ENCODE measurements at places on chromosomes 6 and 20.

DNA sequence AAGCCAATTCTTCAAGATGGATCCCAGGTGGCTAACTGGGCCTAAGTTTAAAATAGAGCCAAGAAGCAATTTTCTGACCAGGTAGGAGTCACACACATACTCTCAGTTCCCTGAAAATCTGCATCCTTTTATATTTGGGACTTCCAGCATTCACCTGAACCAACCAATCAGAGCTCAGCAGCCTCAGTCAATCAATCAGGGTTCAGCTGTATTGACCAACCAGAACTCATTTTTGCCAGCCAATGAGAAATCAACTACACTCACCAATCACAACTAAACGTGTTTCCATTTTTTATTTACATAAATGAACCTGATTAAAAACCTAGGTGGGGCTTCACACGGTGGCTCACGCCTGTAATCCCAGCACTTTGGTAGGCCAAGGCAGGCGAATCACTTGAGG lies 37.5 kb downstream of the SLC17A4 start:
- DNase-seq: no peak

GRCh38 chr6:24321538-24322162 lies 36.2 kb downstream of the DCDC2 start:
- no peak for DNase-seq

DNA sequence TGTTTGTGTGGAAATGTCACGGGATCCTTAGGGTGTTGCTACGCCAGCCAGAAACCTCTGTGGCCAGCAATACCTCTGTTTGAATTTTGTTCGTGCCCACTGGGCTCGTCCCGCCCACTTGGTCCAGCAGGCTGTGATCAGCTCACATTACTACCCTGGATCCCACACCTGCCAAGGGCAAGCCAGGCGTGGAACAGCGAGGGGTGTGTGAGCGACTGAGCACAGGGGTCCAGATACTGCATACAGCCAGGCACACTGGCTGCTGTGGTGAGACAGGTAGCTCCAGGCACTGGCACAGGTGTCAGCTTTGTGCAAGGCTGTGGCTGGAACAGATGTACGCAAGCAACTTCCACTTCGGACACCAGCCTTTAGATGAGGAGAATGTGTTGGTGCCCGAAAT lies 718.9 kb downstream of the EPHA7 start:
- DNase-seq: no peak

DNA sequence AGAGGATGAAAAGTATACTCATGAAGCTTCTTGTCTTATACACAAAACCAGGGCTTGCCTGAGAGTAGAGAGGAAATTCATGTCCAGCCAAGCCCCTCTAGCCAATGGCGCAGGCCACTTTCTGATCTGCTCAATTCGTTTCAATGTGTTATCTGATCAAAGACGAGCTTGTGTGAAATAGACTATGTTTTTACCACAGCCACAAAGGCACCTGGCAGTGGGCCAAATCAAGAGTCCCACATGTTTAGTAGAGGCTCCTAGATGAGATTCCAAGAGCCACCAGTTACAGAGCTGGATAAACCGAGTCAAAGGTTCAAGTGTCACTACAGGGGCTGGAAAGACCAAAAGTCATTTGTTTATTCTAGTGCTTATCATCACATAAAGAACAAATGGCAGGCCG lies 34.9 kb downstream of the GPLD1 start:
- no peak for DNase-seq

DNA sequence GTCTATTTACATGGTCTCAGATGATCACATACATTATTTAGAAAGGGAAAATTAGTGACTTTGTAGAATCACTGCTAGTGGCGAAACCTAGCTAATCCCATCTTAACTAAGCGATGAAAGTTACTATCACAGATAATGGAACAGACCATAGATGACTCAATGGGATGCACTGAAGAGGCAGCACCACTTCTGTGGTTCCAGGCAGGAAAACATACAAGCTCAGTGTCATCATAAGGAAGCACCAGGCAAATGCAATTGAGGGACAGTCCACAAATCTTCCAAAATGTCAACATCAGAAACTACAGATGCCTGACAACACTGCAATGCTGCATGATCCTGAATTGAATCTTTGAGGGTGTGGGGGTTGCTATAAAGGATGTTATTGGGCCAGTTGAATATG lies 15.9 kb upstream of the SNAI1 start:
- DNase-seq: no peak

GRCh38 chr6:162151021-162151665 lies 576.4 kb downstream of the PRKN start:
- DNase-seq: no peak

DNA sequence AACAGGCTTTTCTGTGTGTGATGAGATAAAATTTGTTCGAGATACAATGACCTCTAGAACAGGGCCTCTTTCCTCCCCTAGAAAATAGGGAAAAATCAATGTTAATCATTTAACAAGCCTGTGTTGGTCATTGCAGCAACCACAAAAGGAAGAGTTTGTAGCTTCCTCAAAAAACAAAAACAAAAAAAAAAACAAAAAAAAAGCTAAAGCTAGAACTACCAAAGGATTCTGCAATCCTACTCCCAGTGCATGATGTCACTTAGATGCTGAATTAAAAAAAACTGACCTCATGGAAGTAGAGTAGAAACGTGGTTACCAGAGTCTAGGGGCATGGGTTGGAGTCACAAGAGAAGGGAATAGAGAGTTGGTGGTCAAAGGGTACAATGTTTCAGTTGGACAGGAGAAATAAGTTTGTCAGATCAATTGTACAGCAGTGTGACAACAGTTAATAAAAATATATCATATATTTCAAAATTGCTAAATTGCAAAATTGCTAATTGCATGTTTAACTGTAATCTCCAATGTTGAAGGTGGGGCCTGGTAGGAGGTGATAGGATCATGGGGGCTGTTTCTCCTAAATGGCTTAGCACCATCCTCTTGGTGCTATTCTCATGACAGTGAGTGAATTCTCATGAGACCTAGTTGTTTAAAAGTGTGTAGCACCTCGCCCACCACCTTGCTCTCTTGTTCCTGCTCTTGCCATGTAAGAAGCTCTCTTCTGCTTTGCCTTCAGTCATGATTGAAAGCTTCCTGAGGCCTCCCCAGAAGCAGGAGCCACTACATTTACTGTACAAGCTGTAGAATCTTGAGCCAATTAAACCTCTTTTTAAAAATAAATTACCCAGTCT lies 163.4 kb upstream of the SIM1 start:
- no peak for DNase-seq

DNA sequence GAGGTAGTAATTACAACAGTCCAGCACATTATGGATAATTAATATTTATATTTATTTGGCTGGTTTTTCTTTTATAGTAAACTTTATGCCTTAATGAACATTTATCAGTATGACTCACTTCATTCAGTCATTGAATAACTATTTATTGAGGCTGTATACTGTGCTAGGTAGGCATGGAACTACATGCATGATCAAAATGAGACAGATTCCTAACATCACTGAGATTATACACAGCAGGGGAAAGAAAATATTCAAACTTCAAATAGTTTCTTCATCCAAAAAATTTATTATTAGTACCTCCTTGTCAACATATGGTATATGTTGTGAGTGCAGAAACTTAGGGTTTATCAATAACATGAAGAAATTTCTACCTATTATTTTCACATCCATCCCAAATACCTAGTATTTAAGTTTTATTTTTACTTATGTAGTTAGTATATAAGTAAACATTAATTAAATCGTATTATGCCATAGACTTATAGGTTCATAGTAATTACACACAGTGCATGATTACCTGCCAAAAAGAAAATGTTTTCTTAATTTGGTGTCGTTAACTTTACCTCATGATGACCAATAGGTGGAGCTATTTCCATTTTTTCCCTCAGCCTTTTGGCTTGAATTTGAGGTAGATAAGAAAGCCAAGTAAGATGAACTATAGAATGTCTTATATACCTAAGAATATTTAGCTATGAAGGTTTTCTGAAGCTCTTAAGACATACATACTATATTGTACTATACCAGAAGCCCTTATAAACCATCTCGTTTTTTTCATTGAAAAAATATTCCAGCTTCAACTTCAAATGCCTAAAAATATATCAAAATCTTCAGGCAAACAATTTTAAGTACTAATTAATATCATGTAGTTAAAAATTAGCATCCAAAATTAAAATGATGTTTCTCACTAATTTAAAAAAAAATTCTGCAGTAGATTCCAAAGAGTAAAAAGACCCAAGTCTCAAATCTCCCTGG lies 12.5 kb upstream of the TMEM30A start:
- no peak for DNase-seq

DNA sequence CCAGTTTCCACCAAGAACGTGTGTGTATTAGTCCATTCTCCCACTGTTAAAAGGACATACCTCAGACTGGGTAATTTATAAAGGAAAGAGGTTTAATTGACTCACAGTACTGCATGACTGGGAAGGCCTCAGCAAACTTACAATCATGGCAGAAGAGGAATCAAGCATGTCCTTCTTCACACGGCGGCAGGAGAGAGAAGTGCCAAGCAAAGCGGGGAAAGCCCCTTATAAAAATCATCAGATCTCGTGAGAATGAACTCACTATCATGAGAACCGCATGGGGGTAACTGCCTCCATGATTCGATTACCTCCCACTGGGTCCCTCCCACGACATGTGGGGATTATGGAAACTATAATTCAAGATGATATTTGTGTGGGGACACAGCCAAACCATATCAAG lies 13.1 kb downstream of the C20orf203 start:
- no peak for DNase-seq

- no peak for DNase-seq
Measured at GRCh38 chr6:12842114-12842513, 125.5 kb downstream of the PHACTR1 start.

GRCh38 chr20:63188641-63189321 lies 27.1 kb downstream of the YTHDF1 start:
- no peak for DNase-seq

DNA sequence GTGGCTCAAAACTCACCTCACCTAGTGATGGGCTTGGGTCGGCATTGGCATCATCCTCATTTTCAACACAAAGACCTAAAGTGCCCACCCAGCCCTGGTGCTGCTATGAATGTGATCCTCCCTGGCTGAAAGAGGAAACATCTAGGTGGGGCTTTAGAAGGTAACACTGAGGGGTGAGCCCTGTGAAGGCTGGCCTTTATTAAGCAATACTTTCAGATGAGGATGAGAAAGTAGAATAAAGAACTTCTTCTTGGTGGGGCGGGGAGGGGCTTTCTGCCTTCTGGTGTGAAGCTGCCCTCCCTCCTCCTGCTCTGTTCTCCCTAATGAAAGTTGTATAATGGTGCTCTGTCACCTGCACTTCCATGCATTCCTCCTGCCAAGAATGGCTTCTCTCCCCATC lies 133.0 kb upstream of the TRAF3IP2 start:
- no peak for DNase-seq

DNA sequence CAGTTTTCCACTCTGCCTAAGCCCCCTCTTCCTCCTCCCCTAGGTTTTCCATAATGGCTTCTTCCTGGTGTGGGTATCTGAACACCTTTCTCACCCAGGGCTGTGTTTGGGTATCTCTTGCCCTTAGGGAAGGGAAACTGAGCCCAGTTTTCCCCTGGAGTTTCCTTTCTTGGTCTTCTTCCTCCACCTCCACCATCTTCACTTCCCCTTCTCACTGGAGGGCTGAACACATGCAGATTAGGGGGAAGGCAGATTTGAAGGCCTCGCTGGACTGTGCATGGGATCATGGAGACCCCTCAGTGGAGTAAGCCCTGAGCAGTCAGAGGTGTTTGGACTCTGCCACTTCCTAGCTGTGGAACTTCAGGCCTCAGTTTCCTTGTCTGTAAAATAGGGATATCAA lies 27.8 kb downstream of the FOXP4 start:
- no peak for DNase-seq

GRCh38 chr20:23117738-23118137 lies 31.6 kb upstream of the CD93 start:
- no peak for DNase-seq

DNA sequence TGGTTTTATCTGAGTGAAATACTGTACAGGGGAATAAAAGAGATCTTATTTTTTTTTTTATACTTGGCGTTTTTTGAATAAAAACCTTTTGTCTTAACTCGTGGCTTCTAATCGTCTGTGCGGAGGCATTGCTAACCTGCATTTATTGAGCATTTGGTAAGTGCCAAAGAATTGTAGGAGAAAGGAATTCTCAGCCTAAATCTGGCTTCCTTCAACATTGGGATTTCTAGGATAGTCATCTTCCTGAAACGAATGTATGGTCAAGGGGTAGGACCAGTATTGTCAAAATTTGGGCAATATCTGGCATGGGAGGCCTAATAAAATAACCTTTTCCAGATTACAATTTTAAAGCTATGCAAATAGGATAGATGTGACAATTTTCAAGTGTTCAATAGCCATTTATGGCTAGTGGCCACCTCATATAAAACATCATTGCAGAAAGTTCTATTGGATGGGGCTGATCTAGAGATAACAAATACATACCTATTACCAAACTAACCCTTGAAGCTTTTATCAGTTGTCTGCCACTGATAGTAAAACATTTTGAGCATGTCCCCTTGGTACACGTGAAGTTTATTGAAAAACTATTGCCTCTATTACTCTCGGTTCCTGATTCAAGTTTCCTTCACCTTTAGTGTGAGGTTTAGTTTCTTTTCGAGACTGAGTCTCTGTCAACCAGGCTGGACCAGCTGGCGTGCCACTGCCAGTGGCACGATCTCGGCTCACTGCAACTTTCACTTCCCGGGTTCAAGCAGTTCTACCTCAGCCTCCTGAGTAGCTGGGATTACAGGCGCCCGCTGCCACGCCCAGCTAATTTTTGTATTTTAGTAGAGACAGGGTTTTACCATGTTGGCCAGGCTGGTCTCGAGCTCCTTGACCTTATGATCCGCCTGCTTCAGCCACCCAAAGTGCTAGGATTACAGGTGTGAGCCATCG lies 5.6 kb downstream of the PIM1 start:
- DNase-seq: no peak

DNA sequence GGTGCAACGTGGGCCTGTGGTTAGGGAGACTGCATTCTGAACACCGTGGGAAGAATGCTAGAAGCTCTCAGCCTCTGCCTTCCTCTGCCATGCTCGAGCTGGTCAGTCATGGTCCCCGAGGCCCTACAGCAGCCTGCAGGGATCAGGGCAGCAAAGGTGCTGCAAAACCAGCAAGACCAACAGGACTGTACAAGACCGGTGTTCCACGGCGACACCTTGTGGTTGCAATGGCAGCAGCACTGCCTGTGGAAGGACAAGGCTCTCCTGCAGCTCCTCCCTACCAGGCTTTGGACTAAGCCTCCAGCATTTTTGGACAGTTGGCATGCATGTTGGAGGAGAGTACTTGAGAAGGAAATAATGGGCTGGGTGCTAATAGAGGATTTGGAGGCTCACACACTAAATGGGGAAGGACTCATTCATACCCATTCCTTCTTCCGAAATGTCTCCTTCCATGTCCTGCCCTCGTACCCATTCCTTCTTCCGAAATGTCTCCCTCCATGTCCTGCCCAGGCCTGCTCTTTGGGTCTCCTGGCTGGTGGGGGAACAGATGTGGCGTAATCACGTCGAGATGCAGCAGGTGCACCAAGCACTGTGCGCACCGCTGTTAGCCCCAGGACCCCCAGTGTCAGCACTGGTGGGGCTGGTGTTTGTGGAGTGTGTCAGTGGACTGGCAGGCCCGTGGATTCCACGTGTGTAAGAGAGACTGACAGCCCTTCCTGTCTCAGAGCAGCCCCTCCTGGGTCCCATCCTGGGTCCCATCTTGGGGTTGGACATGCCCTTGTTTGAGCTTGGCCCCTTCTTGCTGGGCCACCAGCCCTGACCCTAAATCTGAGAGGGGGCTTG lies 18.6 kb upstream of the MYT1 start:
- DNase-seq: no peak

- DNase-seq: no peak
Measured at GRCh38 chr20:37417617-37418467, 71.9 kb downstream of the SRC start.
